ENCODE measurements at places on chromosomes 3 and 15. TPM values are rescaled to one million over a fixed set of nuclear protein-coding genes. Genes with fewer than 3 reads are reported as not detected.

GABRG3 gene
- polyA plus RNA-seq: not detected

IL20RB gene
- not detected for polyA plus RNA-seq

TMC3 gene
- polyA plus RNA-seq: 0.04 TPM

VGLL3 gene
- polyA plus RNA-seq: not detected

CLRN1 gene
- not detected for polyA plus RNA-seq

HRH1 gene
- not detected for polyA plus RNA-seq

SIDT1 gene
- polyA plus RNA-seq: 47.5 TPM

AADAC gene
- not detected for polyA plus RNA-seq

ACAN gene
- polyA plus RNA-seq: not detected

TM4SF1 gene
- not detected for polyA plus RNA-seq

IGDCC3 gene
- not detected for polyA plus RNA-seq

ATP13A5 gene
- not detected for polyA plus RNA-seq

KBTBD12 gene
- polyA plus RNA-seq: not detected

EXOSC7 gene
- 37.7 TPM for polyA plus RNA-seq

CPN2 gene
- polyA plus RNA-seq: not detected

SLC22A14 gene
- not detected for polyA plus RNA-seq

SLC12A1 gene
- polyA plus RNA-seq: not detected

DNAH12 gene
- not detected for polyA plus RNA-seq

KY gene
- polyA plus RNA-seq: not detected

PPARG gene
- not detected for polyA plus RNA-seq

PDZRN3 gene
- not detected for polyA plus RNA-seq

SERINC4 gene
- 1.1 TPM for polyA plus RNA-seq

DPPA2 gene
- polyA plus RNA-seq: not detected

HCN4 gene
- polyA plus RNA-seq: not detected

ZBTB20 gene
- 42.6 TPM for polyA plus RNA-seq

CPLX3 gene
- polyA plus RNA-seq: not detected

COPB2 gene
- 49.2 TPM for polyA plus RNA-seq

NR1I2 gene
- 0.58 TPM for polyA plus RNA-seq

TGM5 gene
- not detected for polyA plus RNA-seq

GPR87 gene
- polyA plus RNA-seq: not detected

BCHE gene
- not detected for polyA plus RNA-seq

SCN11A gene
- polyA plus RNA-seq: not detected

GOLGA6L9 gene
- polyA plus RNA-seq: 0.60 TPM

SLC9C1 gene
- not detected for polyA plus RNA-seq

TRAK1 gene
- polyA plus RNA-seq: 24.6 TPM

CHAC1 gene
- polyA plus RNA-seq: 0.84 TPM

APOD gene
- not detected for polyA plus RNA-seq

FBXO40 gene
- polyA plus RNA-seq: 0.18 TPM

EIF2A gene
- polyA plus RNA-seq: 34.1 TPM

NOX5 gene
- not detected for polyA plus RNA-seq

TFRC gene
- polyA plus RNA-seq: 34.9 TPM

PLCB2 gene
- 20.8 TPM for polyA plus RNA-seq

Data from IgD-negative memory B cell (primary cell).